ENCODE measurements at places on chromosomes 16 and 17. TPM values are rescaled to one million over a fixed set of nuclear protein-coding genes. Genes with fewer than 3 reads are reported as not detected.

- DNase-seq, result no peak
Measured at GRCh38 chr17:71234349-71234748, 886.5 kb upstream of the SOX9 start.

DNA sequence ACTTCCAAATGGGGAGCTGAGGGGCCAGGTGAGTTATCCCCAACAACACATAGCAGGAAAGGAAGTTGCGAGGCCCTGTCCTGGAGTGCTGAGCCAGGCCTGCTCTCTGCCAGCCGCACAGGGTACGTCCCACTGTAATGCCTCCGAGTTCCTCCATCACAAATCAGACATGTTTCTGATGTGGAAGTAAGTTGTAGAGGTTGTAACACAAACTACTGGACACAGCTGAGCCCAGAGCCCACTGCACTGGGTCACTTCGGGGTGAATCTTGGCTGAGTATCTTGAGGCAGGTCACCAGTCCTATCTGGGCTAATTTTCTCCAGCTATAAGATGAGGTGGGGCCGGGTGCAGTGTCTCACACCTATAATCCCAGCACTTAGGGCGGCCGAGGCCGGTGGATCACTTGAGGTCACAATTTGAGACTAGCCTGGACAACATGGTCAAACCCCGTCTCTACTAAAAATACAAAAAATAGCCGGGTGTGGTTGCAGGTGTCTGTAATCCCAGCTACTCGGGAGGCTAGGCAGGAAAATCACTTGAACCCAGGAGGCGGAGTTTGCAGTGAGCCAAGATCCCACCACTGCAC is 100.8 kb upstream of the CDH5 start:
- DNase-seq, result no peak

DNA sequence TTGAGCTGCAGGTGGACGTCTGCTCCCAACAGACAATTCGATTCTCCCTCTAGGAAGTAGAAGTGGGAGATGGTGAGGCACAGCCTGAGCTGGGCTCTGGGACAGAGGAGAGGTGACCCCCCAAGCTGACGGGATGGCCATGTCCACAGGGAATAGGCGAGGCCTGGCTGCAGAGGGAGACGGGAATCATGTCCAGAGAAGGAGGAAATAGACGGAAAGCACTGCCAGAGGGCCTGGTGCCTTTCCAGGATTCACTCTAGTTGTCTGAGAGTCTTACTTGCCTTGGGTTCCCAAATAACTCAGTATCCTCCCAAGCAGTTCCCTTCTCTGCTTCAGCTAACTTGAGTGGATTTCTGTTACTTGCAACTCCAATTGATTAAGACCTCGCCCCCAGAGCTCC is 4.3 kb upstream of the CRISPLD2 start:
- DNase-seq, result no peak

DNA sequence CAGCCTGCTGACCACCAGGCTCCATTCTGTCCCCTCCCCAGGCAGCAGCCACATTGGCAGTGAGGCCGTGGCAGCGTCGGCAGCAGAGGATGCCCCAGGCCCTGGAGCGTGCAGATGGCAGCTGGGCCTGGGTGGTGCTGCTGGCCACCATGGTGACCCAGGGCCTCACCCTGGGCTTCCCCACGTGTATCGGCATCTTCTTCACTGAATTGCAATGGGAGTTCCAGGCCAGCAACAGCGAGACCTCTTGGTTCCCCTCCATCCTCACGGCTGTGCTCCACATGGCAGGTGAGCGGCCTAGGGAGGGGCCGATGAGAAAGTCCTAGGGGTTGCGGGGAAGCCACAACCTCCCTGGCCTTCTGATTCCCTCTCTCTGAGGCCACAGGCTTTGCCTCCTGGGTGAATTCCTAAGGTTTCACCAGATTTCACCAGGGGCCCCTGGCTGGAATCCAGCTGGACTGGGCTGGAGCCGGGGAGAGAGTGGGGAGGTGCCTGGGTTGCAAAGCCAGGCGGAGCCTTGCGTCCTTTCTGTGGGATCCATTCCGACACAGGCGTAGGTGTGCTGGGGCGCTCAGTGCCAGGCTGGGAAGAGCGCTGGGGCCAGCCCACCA is 5.9 kb downstream of the SLC16A5 start:
- no peak for DNase-seq

DNA sequence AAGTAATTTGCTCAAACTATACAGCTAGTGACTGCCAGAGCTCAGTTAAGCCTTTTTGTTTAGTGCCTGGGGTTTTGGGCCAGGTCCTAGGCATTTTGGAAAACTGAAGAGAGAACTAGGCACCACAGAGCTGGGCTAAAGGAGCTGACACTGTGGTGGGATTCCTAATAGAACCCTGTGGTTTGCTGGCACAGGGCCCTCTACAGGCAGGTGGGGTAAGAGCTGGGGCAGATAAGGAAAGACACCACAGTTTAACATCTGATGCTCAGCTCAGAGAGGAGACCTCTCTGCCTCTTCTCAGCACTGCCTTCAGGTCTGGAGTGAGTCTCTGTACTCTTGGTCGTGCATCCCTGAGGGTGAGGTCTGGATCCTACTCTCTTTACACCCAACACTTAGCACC is 121.2 kb downstream of the SNX11 start:
- peak; percentile 47 for DNase-seq

DNA sequence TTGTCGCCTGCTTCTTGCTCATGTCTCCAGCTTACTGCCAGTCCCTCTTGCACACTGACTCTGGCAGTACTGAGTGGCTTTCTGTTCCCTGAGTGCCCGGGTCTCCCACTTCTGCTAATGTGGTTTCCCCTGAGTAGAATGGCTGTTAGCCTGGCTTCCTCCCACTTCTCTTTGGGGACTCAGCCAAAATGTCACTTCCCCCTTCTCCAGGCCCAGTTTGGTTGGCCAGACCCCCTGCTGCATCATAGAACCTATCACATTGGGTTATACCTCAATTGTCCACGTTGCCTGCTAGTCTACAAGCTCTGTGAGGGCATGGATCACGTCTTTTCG is 304.4 kb downstream of the HS3ST3B1 start:
- no peak for DNase-seq

GRCh38 chr16:62638964-62639870 is 603.0 kb upstream of the CDH8 start:
- DNase-seq, result no peak

- no peak for DNase-seq
Measured at GRCh38 chr16:1159973-1160772, 7.3 kb downstream of the CACNA1H start.

GRCh38 chr16:15477802-15478201 is 43.4 kb downstream of the BMERB1 start:
- DNase-seq, result no peak

DNA sequence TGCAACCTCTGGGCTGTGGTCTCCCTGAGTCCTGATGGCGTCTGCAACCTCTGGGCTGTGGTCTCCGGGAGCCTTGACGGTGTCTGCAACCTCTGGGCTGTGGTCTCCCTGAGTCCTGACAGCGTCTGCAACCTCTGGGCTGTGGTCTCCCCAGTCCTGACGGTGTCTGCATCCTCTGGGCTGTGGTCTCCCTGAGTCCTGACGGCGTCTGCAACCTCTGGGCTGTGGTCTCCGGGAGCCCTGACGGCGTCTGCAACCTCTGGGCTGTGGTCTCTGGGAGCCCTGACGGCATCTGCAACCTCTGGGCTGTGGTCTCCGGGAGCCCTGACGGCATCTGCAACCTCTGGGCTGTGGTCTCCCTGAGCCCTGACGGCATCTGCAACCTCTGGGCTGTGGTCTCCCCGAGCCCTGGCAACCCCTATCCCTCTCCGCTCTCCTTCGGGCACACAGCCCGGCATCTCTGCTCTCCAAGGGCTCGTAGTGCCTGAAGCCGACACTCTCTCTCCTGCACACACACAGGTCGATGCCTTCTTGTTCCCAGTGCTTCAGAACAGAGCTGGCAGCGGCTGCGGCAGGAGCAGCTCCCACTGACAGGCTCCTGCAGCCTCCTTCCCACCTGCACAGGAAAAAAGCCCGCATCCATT is 45.6 kb downstream of the METRNL start:
- DNase-seq, result no peak

DNA sequence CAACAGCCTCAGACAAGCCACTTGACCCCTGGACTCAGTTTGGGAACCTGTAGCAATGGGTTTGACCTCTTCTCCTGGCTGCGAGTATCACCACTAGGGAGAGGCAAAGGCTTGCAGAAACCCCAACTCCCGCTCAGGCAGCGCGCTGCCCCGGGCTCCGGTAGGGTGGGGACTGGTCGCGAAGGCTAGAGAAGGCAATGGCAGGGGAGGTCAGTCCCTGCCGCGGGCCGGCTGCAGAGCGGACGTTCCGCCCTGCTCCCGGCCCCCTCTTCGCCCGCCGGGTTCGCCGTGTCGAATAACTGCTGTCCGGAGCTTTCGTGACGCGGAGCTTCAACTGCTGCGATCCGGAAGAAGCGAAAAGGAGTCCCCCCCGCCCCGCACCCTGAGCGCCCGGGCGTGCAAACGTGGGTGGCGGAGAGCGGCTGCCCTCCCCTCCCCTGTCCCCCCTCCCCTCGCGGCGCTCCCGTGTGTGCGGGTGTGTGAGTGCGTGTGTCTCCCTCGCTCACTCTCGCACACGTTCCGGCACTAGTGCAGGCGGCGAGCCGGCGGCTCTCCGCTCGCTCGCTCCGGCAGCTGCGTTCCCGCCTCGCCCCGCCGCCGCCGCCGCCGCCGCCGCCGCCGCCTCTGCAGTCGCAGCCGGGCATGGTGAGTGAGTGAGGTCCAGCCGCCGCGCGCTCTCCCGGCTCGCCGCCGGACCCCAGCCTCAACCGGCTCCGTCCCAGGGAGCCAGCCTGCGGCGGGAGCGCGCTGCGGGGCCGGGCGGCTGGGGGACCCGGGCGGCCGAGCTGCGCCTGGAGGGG is 772 bp upstream of the SHISA6 start:
- DNase-seq, result peak; percentile 83

GRCh38 chr17:27385626-27386025 is 70.6 kb upstream of the KSR1 start:
- no peak for DNase-seq

DNA sequence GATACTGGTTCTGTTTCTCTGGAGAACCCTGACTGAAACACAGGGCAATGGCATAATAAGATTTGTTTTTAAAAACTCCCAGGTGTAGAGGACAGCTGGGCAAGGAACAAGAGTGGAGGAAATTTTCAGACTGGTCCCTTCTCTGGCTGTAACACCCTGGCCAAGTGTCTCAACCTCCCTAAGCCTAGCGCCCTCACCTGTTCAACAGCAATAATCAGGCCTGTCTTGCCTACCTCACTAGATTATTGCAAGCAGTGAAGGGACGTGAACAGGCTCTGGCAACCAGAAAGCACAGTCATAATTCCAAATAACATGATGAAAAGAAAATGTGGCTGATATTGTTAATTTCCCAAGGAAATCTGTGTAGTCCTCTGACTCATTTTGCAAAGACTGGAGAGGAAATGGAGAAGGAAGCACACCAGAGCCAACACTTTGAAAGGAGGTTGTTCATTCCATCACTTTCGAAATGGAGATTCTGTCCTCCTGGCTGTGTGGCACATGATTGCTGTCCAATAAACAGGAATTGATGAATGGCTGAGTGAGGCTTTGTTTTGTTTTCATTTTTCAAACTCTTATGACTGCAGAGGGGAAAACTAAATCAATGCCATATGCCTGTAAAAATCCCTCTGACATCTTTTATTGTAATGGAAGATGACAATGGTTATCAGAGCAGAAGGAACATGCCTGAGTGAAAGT is 87.5 kb upstream of the HLF start:
- peak; percentile 37 for DNase-seq

DNA sequence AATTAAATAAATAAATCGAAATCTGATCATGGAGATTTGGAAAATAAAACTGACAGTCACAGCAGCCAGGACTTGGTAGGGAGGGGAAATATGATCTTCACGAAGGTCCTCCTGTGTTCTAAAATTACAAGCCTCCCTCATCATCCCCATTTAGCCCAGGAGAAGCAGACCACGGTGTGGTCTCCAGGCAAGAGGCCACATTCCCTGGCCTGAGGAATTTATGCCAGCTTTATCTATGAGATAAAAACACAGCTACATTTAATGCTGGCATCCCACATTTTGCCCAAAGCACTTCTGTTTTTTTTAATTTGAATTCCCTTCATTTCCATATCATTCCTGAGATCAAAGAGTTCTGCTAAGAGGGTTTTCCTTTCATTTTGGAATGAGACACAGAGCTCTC is 43.2 kb downstream of the ABCC12 start:
- DNase-seq, result no peak

DNA sequence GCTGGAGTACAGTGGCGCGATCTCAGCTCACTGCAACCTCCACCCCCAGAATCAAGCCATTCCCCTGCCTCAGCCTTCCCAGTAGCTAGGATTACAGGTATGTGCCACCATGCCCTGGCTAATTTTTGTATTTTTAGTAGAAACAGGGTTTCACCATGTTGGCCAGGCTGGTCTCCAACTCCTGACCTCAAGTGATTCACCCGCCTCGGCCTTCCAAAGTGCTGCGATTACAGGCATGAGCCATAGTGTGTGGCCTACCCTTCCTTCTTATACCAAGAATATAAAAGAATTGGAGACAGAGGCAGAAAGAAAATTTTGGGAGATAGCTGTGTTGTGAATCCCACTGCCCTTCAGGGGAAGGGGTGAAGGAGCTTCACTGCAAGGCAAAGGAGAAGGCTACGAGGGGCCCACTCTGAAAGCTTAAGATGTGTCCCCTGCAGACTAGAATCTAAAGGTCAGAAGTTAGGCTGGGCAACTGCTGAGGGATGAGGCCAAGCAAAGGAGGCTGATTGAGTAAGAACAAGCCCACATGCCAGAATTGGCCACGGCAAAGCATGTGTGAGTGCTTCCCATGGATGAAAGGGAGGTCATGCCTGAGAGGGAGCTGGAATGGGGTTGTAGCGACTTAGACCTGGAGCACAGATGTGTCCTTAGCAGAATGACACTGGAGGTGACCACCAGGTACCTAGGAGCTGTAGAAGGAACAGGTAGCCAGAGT is 8.4 kb upstream of the CRYBA1 start:
- no peak for DNase-seq

DNA sequence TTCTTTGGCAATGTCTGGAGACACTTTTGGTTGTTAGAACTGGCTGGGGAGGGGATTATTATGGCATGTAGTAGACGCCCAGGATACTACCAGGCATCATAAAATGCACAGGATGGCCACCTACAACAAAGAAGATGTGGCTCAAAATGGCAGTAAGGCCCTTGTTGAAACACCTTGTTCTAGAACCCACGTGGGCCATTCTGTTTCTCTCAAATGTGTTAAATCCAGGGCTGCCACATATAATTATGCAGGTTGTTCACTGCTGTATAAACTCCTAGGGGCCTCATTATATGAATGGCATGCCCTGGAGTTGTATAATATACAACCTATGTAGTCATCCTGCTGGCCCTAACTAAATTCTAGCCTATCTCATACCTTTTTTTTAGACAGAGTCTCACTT is 123.5 kb upstream of the HAS3 start:
- DNase-seq, result no peak

- DNase-seq, result no peak
Measured at GRCh38 chr17:28476076-28476865, 2.8 kb downstream of the SLC13A2 start.

- no peak for DNase-seq
Measured at GRCh38 chr17:42253578-42253977, 22.6 kb downstream of the STAT5B start.

DOC2A gene
- 8.1 TPM for total RNA-seq

DNAJA3 gene
- 27.3 TPM for total RNA-seq

MC1R gene
- 1.7 TPM for total RNA-seq

SLC5A11 gene
- total RNA-seq, result 0.09 TPM

KATNIP gene
- 10.0 TPM for total RNA-seq

QRICH2 gene
- total RNA-seq, result 2.3 TPM

CSH2 gene
- not detected for total RNA-seq

KRTAP1-5 gene
- not detected for total RNA-seq

CYGB gene
- 1.1 TPM for total RNA-seq

ABI3 gene
- total RNA-seq, result not detected

All from neural progenitor cell (in vitro differentiated cells).